ENCODE measurements at places on chromosomes 4 and X.
A peak's percentile ranks its signal among the peaks of the same experiment; 100 is the strongest.

DNA sequence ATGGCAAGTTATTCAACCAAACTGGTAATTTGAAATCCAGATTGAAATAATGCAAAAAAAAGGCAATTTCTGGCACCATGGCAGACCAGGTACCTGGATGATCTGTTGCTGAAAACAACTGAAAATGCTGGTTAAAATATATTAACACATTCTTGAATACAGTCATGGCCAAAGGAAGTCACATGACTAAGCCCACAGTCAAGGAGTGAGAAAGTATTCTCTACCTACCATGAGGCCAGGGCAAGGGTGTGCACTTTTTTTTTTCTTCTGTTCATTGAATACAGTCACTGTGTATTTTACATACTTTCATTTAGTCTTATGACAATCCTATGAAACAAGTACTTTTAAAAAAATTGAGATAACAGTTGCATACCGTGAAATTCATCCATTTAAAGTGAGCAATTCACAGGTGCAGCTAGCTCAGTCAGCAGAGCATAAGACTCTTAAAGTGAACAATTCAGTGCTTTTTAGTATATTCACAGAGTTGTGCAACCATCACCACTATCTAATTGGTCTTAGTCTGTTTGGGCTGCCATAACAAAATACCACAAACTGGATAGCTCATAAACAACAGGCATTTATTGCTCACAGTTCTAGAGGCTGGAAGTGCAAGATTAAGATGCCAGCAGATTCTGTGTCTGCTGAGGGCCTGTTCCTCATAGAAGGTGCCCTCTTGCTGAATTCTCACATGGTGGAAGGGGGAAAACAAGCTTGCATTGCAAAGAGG, 4.8 kb upstream of the MPP1 start:
- DNase-seq: no peak

GRCh38 chr4:8023696-8024033, 84.0 kb upstream of the AFAP1 start:
- no peak for DNase-seq

DNA sequence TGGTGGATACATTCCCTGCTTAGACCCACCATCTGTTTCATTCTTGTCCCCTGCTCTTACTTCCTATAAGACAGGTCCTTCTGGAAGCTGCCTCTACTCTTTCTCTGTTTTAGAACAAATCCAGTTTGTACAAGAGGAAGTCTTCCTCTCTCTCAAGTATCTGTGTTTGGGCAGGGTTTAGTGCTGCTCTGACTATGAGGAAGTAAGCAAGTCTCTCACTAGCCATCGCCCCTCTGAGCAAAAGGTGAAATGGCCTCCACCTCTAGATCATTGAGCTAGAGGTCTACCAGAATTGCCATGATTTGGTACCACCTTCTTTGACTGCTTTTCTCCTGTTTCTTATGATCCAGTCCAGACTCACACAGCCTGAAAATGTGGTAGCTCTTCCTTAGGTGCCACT, 8.4 kb downstream of the BTK start:
- DNase-seq: no peak

- DNase-seq: no peak
These were observed 177.6 kb upstream of the GLRA2 start for GRCh38 chrX:14351611-14352303.

DNA sequence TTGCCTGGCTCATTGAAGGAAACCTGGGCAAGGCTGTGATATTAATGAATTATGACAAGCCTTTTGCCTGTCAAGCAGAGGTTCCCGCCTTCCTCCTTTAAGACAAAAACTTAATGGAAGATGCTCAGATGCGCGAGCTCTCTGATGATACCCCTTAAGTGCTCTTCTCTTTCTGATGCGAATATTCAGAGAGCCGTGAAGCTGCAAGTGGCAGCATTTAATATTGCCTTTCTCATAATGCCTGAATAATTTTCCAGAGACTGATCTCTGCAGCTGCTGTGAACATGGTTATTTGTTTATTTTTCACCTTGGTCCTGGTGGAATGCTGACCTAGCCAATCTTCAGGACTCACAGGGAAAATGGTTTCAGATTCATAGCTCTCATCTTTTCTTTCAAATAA, 251.8 kb downstream of the TENM3 start:
- DNase-seq: no peak

- DNase-seq: no peak
These were observed 107.2 kb downstream of the AKAP4 start for GRCh38 chrX:50093625-50094024.

- no peak for DNase-seq
These were observed 516.0 kb downstream of the FSTL5 start for GRCh38 chr4:161647757-161648156.

DNA sequence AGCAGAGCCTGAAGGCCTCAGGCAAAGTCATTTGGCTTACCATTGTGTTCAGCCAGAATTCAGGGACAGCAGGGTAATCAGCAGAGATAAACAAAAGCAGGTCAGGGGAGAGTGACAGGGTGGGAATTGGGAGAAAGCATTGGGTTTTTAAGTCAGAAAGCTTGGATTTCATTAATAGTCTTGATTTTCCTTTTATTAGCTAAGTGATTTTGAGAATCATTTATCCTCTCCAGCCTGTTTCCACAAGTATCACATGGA, 410.1 kb downstream of the HNRNPD start:
- no peak for DNase-seq

DNA sequence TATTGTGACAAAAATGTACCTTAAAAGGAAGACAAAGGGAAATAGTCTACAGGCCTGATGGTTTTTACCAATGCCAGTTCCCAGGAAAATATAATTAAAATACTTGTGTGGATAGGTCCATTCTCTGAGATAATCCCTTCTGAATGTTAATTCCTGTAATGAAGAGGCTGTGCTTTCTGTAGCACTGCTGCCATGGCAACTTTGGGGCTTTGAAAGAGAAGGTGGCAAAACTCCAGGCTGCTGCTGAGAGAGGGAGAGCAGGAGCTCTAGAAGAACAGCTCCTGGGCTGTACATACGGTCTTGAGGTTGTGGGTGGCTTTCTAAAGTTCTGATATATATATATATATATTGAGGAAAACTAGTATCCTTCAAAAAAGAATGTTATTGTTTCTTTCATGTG, 125.4 kb downstream of the PDLIM5 start:
- peak; percentile 83 for DNase-seq

DNA sequence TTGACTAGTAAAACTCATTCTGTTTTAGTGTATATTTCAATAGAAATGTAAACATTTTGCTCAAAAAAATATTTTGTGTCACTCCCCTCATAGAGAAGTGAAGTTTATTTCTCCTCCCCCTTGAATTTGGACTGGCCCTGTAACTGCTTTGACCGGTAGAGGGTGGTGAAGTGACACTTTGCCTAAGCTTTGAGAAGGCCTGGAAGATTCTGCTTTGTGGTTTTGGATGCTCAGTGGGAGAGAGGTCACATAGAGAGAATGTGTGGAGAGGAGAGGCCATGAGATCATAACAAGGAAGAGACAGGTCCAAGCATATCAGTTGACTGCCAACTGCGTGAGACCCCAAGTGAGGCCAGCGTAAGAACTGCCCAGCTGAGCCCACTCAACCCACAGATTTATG, 19.1 kb upstream of the ARX start:
- DNase-seq: no peak

DNA sequence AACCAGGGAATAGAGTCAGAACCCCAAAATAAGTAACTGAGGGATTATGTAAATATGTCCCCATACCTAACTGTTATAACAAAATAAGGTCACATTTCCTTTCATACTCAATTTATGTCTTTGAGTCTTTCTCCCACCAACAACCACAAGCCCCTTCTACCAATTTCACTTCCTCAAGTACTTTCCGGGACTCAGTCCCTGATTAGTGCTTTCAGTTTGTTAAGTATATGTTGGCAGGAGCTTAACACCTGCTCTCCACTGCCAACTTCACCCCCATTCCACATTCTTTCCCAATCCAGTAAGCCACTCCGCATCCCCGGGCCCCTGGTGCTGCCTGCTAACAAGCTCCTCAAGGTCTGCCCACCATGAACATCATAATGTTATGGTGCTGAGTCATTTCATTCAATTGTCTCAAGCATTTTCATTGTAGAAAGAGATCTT, 71.3 kb upstream of the SPRY1 start:
- DNase-seq: no peak

DNA sequence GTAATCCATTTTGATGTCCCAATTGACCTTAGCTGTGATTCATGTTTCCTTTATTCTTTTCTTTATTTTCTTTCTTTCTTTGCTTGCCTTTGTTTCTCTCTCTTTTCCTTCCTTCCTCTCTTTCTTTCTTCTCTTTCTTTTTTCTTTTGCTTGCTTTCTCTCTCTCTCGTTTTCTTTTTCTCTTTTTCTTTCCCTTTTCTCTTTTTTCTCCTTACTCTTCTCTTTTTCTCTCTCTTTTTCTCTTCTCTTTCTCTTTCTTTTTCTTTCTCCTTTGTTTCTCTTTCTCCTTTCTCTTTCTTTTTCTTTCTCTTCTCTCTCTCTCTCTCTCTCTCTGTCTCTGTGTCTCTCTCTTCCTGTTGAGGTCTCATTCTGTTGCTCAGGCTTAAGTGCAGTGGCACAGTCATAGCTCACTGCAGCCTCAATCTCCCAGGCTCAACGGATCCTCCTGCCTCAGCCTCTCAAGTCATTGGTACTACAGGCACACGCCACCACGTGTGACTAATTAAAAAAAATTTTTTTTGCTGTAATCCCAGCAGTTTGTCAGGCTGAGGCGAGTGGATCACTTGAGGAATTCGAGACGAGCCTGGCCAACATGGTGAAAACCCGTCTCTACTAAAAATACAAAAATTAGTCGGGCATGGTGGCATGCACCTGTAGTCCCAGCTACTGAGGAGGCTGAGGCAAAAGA, 8.0 kb upstream of the DHRSX start:
- no peak for DNase-seq

DNA sequence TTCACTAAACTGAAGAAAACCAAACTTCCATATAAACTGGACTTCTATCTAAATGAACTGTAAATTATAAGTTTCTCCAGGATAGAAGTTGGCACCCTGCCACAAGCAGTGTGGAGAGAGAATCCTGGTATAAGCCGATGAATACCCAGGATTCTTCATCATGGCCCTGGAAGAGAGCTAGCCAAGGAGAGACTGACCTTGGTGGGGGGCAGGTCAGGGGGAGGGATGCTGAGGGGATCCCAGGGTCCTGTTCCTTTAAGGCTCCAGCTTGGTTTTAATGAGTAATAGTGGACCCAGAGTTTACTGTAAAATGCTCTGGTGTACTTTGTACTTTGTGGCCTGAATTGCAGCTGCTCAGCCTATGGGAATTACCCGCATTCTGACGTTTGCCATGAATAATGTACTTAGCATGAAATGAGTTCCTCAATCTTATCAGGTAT, 16.9 kb downstream of the RASSF6 start:
- no peak for DNase-seq

DNA sequence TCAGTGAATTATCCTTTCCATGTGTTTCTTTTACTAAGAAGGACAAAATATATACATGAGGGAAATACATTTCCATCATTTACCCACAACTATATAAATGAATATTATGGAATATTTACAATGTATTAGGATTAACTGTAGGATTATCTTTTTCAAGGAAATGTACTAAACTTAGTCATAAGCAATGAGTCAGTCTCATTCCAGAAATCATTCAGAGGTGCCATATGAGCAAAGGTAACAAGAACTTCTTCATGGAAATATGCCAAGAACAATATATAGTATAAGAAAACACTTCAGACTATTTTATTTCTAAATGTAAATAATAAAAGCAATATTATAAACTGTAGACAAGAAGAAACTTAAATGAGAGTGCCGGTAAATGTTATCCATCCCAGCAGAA, 67.1 kb downstream of the USP38 start:
- DNase-seq: no peak

DNA sequence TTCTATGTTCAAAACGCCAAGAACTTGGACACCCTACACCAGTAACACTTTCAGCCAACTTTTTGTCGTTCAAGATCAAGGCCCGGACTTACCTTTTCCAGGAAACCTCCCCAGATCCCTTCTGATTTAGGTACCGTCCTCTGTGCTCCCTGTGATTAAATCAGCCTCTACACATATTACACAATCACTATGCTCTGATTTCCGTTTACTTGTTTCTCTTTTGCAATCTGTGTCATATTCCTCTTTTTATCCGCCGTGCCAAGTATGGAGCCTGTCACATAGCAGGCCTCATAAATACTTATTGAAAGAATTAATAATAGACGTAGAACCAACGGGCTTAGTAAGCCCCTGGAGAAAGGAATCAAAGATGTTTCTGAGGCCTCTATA, 722 bp upstream of the TMEM33 start:
- DNase-seq: no peak

- no peak for DNase-seq
These were observed 93.0 kb upstream of the NPFFR2 start for GRCh38 chr4:71938776-71939175.

DNA sequence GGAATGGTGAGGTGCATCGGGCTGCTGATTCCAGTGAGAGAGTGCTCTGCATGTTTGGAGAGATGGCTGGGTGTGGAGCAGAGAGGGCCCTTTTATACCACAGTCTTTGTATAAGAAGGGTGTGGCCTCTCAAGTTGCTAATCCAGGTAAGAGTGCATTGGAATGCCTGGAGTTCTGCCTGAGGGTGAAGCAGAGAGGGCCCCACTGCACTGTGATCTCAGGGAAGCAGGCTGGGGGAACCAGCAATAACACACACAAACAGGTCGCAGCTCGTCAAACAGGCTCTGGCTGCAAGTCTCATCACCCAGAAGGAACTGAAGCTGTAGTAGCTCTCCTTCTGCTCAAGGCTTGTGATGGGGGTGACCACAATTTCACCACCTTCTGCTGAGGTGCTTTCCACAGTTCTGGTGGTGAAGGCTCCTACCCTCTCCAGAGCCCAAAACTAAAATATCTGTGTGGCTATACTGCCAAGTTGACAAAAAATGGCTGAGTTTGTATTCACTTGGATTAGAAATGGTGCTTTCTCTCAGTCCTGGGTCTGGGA, 687.4 kb upstream of the HS3ST1 start:
- DNase-seq: no peak
